Stimulated activated CD8-positive, alpha-beta memory T cell treated with anti-CD3 and anti-CD28 coated beads, Interleukin-4, amount 100 ng/mL, for 1 hour (primary cell): ENCODE measurements at places on chromosomes 2 and 18.

DNA sequence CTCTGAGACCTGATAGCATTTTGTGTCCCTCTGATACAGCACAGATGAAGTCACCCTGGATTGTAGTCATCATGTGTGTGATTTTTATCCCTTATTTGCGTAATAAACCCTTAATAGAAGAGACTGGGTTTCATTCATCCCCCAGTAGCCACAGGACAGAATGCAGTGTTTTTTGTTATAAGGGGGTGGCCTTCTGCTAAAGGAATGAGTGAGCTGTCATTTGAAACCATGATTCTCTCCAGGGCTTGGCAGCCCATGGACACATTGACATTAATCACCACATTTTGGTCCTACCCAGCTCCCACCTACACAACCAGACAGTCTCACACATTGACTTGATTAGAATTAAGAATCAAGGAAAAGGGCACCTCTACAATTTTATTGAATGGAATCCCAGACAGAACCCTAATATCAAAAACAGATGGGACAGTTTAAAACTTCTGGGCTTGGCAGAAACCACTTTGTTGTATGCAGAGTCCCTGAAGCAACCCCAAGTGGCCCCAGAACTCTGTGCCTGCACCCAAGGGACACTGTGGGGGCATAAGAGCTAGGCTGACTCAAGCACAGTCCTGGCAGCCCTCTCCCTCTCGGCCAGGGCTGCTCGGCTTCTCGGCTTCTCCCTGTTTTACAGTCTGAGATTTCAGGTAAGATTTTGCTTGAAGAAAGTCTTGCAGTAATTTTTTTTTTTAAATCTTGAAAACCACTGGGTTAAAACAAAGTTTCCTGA lies 254.0 kb upstream of the SLC14A2 start:
- no peak for DNase-seq

DNA sequence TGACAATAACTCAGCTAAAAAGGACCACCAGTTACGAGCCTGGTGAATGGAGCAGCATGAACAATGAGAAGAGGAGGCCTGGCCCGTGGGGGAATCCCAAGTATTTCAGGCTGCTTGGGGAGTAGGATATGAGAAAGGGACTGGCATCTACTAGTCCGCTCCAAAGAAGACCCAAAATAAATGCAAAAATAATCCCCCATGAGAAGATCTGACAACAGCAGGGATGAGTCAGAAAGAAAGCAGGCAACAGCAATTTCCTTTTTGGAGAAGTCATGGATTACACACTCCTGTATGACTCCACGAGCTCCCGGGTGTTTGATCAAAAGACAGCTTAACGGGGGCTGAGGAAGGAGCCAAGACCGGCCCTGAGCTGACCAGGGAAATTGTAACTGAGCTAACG lies 111.4 kb downstream of the SOX11 start:
- no peak for DNase-seq

- no peak for DNase-seq
These were observed 89.3 kb downstream of the SPP2 start for GRCh38 chr2:234139755-234140154.

DNA sequence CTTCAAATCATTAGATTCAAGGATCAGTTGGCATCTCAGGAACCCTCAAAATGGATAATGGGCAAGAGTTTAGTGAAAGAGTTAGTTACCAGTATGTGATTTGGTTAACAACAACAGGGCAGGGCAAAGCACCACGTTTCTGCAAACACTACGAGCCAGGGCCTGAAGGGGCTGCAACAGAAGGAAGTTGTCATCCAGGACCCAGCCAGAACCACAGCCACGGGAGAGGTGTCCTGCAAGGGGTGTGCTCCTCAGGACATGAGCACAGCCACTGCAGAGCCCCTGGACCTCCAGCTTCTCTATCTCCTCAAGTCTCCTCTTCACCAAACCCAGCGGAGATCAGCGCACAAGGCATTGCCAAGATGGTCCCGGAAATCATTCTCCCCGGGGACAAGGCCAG lies 173.3 kb upstream of the PIEZO2 start:
- DNase-seq: no peak

GRCh38 chr18:32906506-32907310 lies 133.9 kb upstream of the KLHL14 start:
- no peak for DNase-seq

DNA sequence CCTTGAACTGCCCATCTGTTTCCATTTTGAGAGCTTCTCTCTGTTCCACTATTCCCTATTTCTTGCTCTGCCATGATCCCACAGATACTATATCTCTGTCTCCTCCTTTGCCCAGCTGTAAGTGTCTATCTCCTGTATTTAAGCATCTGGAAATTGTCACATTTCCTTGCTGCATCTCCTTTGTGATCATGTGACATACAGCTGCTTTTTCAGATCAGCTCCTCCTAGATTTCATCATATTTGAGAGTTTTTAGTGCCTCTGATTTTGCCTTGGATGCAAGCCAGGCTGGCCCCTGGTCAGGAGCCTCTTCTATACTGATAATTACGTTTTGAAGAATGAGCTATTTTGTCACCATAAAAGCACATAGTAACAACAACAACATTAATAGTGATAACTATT lies 131.7 kb upstream of the TNP1 start:
- no peak for DNase-seq

DNA sequence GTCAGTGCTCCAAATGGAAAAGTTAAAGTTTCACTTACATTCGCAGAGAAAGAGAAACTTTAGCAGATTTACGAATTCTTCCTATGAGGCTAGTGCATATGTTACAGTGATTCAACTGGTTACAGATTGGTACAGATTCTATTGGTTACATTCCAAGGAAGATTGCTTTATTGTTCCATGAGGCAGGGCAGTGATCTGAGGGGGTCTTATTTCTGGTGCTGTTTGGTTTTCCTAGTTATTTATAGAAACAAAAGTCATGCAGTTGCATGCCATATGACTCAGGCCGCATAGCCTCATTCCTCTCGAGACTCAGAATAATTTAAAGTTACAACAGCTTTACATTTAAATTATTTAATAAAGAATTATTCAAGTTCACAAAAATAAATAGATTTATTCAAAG lies 385.4 kb upstream of the SYT4 start:
- DNase-seq: no peak

DNA sequence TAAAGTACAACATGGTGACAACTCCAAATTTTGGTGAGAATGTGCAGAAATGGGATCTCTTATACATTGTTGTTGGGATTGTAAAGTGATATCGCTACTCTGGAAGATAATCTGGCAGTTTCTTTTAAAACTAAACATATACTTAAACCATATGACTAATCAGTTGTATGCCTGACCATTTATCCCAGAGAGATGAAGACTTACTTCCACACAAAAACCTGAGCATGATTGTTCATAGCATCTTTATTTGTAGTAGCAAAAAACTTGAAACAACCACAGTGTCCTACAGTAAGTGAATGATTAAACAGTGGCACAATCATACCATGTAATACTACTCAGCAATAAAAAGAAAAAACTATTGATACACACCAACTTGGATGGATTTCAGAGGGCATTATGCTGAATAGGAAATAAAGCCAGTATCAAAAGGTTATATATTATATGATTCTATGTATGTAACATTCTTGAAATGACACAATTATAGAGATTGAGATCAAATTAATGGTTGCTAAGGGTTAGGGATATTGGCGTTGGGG lies 47.3 kb downstream of the EPB41L5 start:
- DNase-seq: no peak

GRCh38 chr2:184444217-184444616 lies 154.1 kb upstream of the ZNF804A start:
- DNase-seq: no peak

- no peak for DNase-seq
These were observed 42.7 kb downstream of the MAP3K20 start for GRCh38 chr2:173118395-173118794.

GRCh38 chr2:136297312-136297711 lies 179.4 kb upstream of the CXCR4 start:
- no peak for DNase-seq

DNA sequence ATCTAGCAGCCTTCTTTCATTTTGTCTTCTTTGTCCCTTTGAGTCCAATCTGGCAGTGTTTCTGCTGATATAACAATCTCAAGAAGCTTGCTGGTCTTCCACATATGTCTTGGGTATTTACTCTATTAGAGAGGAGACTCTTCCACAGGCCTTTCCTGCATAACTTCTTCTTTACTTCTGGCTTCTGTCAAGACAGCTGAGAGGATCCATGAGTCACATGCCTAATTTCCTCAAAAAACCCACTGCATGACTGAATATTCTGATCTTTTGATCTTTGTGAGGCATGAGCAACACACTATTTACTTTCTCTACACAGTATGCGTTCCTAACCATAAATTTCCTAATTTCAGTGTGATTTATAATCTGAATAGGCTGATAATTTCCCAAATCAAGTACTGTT lies 5.1 kb upstream of the DCC start:
- no peak for DNase-seq

DNA sequence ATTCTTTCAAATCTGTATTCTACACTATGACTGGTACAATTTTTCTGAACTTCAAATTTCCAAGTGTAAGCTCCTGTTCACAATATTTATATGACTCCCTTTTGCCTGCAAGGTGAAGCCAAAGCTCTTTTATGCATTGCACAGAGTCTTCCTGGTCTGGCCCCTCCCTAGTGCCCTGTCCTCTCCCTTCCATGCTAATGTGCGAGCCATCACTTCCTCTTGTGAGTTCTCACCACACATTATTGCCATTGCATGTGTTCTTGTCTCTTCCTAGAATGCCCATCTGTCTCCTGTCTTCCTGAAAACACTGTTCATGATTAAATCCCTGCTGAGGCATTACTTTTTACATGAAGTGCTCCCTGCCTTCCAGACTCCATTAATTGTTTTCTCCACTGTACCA lies 169.9 kb downstream of the MC4R start:
- no peak for DNase-seq

DNA sequence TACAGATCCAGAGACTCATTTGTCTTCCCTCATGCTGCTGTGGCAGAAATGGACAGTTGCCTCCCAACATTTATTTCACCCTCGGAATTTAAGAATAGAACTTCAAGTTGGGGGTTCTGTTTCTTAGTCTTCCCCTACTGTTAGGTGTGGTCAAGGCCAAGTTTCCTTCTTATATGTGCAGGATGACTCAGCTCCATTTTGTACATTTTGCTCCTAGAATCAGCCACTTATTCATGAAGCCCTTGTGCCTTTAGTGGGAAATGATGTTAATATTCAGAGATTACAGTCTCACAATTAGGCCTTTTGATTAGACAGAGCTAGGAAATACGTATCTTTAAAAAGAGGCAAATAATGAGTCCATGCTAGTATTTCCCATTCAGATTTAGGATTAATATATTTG lies 46.2 kb upstream of the ELOA2 start:
- DNase-seq: no peak

GRCh38 chr18:46727177-46727576 lies 29.7 kb downstream of the ST8SIA5 start:
- DNase-seq: no peak

- DNase-seq: no peak
These were observed 726.9 kb upstream of the CHAC2 start for GRCh38 chr2:53040536-53041229.
